Bronchial epithelial cell (primary cell): ENCODE measurements at places on chromosomes 13 and 19. TPM values are rescaled to one million over a fixed set of nuclear protein-coding genes. Genes with fewer than 3 reads are reported as not detected.

Gene STX10
- total RNA-seq, result 68.4 and 75.3 TPM in 2 replicates

Gene NXNL1
- total RNA-seq, result not detected in 2 replicates

Gene EXOC3L2
- not detected in 2 replicates for total RNA-seq

Gene ADGRE2
- 0.26 and 0.38 TPM in 2 replicates for total RNA-seq

Gene ZNF546
- total RNA-seq, result 2.2 and 2.4 TPM in 2 replicates

Gene ZNF285
- total RNA-seq, result 2.2 and 4.5 TPM in 2 replicates

Gene LHFPL6
- total RNA-seq, result 5.3 and 5.5 TPM in 2 replicates

Gene SHISA7
- total RNA-seq, result not detected in 2 replicates

Gene DHDH
- total RNA-seq, result 9.2 and 10.8 TPM in 2 replicates

Gene MRPL57
- total RNA-seq, result 23.2 and 24.8 TPM in 2 replicates

Gene LMTK3
- 1.3 and 1.8 TPM in 2 replicates for total RNA-seq

Gene KRTDAP
- 1.4 TPM in 1 of 2 replicates, not detected in the other for total RNA-seq

Gene GRIN2D
- total RNA-seq, result under 0.01 TPM in 1 of 2 replicates, not detected in the other
